HT-29 (cell line): ENCODE measurements at places on chromosomes 16 and 17.

GRCh38 chr17:19728084-19728495, 11.7 kb upstream of the SLC47A2 start:
- DNase-seq = peak; percentile 63

DNA sequence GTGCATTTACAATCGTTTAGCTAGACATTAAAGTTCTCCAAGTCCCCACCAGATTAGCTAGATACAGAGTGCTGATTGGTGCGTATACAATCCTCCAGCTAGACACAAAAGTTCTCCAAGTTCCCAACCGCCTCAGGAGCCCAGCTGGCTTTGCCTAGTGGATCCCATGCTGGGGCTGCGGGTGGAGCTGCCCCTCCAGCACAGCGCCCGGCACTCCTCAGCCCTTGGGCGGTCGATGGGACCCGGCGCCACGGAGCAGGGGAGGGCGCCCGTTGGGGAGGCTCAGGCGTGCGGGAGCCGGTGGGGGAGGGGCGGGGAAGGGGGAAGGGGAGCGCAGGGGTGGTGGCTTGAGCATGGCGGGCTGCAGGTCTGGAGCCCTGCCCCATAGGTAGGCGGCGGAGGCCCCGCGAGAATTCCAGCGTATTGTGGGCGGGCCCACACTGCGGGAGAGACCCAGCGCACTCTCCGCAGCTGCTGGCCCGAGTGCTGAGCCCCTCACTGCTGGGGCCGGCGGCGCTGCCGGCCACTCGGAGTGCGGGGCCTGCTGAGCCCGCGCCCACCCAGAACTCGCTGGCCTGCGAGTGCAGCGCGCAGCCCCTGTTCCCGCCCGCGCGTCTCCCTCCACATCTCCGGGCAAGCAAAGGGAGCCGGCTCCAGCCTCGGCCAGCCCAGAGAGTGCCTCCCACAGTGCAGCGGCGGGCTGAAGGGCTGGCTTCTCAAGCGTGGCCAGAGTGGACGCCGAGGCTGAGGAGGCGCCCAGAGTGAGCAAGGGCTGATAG, 907.5 kb downstream of the CDH8 start:
- no peak for DNase-seq

- no peak for DNase-seq
Measured at GRCh38 chr16:49931266-49931665, 75.4 kb upstream of the ZNF423 start.

GRCh38 chr16:78487471-78487870, 388.0 kb downstream of the WWOX start:
- no peak for DNase-seq

GRCh38 chr17:8966926-8967325, 1.4 kb upstream of the PIK3R5 start:
- DNase-seq = no peak

DNA sequence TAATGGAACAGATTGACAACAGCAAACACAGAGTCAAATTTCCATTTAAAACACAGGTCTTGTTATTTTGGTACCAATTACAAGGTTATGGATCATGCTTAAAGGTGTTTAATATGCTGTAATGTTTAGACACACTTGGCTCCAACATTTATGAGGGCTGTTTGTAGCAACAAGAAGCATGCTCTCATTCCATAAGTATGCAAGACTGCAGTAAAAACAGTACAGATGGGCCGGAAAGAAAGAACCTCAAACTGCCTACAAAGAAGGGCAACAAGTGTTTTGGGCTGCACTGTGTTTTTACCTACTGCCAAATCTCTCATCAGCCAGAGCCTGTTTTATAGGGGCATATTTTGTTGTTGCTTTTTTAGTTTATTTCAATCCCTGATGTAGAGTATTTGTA, 100.5 kb upstream of the HS3ST3A1 start:
- no peak for DNase-seq

GRCh38 chr17:21017861-21018260, 24.9 kb downstream of the USP22 start:
- no peak for DNase-seq

GRCh38 chr17:44184212-44184810, 2.5 kb upstream of the TMUB2 start:
- no peak for DNase-seq

DNA sequence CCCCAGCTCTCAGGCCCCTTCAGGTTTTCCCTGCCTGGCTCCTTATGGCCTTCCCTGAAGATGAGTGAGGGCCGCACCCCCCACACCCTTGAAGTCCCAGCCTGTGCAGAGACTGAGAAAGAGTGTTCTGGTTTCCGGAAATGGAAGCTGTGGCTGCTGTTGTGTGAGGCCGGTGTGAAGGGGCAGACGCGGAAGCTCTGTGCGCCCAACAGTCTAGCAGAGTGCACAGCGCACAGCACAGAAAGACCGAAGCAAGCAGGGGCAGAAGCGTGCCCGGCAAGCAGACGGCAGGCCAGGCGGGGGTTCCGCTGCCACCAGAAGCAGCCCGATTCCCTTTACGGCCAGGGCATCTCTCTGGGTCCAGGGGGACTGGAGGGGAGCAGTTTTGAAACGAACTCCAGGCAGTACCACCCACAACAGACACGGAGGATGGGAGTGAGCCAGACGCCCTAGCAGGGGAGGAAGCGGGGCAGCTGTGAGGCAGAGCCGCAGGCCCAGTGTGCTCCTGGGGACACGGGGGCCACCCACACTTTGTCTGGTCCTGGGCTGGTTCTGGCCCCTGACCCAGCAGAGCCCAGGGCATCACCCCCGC, 16.7 kb downstream of the TPSG1 start:
- DNase-seq = no peak

- DNase-seq = no peak
Measured at GRCh38 chr17:43356450-43356849, 42.3 kb upstream of the ARL4D start.

DNA sequence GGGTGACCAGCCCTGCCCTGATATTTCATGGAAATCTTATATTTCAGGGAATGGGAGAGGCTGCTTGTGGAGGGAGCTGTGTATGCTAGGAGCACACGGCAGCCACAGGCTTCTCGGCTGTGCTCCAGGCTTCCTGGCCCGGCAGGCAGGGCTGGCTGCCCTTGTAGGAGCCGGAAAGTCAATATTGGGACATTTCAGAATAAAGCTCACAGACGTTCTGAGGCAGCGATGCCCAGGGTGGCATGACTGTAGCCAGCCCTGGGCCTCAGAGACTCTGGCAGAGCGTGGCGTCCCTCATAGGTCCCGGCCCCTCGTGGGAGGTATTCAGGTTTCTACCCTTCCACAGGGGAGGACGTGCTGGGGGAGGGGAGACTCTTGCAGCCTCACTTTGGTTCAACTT, 65.7 kb downstream of the BANP start:
- DNase-seq = no peak

DNA sequence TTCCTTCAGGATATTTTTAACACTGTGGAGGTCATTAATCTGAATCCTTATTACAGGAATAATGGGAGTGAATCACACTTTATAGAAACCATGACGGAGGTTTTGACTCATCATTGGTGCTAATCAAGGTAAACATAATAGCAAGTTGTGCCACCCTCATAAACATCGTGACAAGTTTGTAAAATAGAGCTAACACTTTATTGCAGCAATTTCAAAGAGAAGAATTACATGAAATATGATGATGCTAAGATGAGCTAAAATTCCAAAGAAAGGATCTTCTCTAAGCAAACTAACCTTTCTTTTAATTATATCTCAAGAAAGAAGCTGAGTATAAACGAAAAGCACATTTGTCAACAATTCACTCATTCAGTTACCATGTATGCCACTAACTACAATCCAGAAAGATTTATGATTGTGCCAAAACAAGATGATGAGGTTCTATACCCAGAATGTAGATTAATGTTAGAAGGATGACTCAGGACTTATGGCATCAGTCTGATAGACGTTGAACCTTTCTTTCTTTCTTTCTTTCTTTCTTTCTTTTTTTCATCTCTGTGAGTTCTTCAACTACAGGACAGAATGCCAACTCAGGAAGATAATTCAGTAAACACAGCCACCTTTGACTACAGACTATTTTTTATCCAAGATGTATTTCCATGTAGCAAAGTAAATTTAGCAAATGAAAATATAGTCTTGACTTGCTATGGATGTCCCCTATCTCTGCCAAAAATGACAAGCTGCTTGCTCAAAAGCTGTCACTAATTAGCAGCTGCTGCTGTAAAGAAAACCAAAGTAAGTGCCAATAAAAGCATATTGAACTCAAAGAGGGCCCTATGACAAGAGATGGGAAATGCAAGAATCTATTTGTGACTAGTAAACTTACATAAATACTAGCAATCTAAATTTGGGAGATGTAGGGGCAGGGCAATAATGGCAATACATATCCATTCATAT, 23.3 kb downstream of the STAT5B start:
- DNase-seq = no peak

GRCh38 chr17:57838453-57838852, 11.4 kb downstream of the MRPS23 start:
- DNase-seq = no peak

GRCh38 chr17:22695228-22695619, 1002.9 kb downstream of the KCNJ18 start:
- no peak for DNase-seq
